ENCODE measurements at places on chromosomes 2 and 18.
A peak's percentile ranks its signal among the peaks of the same experiment; 100 is the strongest.

DNA sequence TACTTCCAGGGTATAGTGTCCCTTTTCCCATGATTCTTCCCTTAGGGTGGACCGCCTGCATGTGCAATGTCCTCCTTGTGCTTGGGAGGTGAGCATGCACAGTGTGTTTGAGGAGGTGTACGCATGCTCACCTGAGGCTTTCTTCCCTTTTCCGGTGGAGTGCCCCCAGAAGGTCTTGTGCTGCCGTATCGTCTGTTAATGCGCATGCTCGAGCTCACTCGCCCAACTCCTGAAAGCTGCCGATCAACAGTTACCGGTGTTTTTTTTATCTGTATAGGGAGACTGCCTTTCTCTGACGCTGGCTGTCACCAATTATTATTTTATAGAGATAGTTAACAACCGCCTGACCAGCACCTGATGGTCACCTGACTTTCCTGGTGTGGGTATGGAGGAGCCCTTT, 458.8 kb upstream of the MEX3C start:
- no peak for DNase-seq

GRCh38 chr2:8633735-8634313, 48.0 kb upstream of the ID2 start:
- DNase-seq: no peak

- DNase-seq: no peak
Measured at GRCh38 chr2:127426501-127427354, 8.5 kb downstream of the PROC start.

GRCh38 chr2:164812378-164812777, 29.2 kb downstream of the COBLL1 start:
- no peak for DNase-seq

- no peak for DNase-seq
Measured at GRCh38 chr2:240355962-240356361, 79.5 kb upstream of the GPC1 start.

- no peak for DNase-seq
Measured at GRCh38 chr2:99470957-99471356, 18.9 kb downstream of the REV1 start.

GRCh38 chr18:79750980-79751571, 46.7 kb upstream of the KCNG2 start:
- DNase-seq: no peak

GRCh38 chr2:42072349-42073118, 24.7 kb downstream of the PKDCC start:
- no peak for DNase-seq

- no peak for DNase-seq
Measured at GRCh38 chr2:159882130-159882745, 84.2 kb upstream of the CD302 start.

- peak; percentile 32 for DNase-seq
Measured at GRCh38 chr2:71798266-71799012, 345.1 kb downstream of the DYSF start.

- no peak for DNase-seq
Measured at GRCh38 chr2:170339322-170339721, 161.4 kb downstream of the MYO3B start.

DNA sequence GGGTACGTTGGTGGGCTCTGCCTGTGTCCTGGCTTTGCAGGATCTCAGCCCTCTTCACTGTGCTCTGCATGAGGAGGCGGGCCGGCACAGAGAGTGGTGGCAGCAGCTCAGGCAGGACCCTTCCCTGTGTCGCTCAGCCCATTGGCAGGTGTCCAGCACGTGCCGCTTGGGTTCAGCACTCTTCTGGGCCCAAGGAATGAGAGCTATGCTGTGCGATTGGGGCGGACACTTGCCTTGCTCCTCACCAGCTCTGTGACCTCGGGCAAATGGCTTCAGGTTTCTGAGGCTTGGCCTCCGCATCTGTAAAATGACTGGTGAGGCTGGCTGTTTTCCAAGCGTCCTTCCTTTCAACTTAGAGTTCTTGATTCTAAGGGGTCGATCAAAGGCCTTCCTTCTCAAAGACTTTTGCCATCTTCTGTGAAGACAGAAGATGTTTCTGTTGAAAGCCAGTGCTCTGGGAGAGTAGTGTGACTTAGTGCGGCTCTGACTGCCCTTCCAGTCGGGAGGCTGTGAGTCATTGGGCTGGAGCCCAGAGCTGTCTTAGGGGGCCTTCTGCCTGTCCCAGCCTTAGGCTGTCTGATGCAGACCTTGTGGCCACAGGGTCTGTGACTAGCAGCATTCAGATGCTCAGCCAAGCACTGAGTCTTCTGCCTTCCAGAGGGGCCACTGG, 35.6 kb downstream of the GLI2 start:
- no peak for DNase-seq

DNA sequence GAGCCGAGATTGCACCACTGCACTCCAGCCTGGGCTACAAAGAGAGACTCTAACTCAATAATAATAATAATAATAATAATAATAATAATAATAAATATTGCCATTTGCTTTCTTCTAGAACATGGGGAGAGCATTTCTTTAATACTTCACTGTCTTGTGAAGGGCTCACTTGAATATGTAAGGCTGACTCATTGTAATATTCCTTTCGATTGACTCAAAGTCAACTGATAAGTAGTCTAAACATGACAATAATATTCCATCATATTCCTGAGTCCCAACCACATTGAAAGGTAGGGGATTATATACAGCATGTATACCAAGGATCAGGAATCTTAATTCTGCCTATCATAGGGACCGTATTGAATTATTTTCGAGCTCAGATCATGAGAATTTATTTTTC, 949.2 kb downstream of the DSC3 start:
- DNase-seq: no peak

- no peak for DNase-seq
Measured at GRCh38 chr2:173831312-173832229, 133.6 kb downstream of the SP3 start.

DNA sequence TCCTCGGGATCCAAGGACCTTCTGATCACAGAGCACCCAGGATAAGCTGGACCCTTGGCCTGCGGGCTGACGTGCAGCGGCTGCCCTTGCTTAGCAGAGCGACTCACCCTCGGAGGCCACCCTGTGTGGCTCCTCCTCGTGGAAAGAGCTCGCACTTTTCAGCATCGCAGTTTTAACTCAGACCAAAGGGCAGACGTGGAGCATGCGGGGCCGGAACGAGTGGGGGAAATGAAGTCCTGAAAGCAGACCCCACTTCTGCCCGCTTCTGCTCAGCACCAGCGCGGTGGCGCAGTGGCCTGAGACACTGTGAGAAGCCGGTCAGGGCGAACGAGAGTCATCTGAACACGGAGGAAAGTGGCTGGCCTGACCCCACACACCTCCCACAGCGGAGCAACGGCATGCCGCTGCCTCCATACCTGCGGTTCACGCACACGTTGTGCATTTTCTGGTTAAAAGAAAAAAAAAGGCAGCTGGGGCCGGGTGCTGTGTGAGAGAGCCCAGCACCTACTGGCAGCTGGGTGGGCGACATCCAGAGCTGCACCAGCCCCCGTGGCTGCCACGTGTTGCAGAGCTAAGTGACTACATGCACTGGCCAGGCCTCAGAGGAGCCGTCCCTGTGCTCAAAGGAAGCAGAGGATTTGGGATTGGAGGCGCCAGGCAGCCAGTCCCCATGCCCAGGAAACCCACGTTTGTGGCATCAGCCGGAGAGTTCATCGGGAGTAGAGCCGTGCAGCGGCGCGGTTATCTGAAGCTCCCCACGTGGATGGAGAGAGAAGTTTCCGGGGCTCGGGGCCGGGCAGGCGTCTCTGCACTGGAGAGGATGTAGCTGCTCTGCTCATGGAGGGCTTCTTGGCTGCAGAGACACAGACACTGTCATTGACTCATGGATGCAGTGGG, 89.7 kb downstream of the USP40 start:
- no peak for DNase-seq

DNA sequence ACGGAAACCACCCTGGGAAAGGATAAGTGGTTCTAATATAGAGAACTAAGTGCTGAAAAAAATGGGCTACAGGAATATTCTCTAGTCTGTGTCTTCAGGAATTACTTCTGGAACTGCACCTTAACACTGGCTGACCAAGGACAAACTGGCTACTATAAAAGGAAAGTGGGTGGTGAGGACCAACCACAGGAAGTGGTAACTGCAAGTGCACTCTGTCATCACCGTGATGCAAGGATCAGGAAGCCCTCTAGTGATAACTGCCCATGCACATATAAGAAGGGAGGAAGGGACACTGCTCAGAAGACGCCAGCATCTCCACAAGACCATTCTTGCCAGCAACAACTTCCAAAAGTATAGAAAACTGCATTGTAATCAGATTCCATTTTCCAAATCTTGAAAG, 424.4 kb upstream of the RGPD4 start:
- DNase-seq: peak; percentile 2

DNA sequence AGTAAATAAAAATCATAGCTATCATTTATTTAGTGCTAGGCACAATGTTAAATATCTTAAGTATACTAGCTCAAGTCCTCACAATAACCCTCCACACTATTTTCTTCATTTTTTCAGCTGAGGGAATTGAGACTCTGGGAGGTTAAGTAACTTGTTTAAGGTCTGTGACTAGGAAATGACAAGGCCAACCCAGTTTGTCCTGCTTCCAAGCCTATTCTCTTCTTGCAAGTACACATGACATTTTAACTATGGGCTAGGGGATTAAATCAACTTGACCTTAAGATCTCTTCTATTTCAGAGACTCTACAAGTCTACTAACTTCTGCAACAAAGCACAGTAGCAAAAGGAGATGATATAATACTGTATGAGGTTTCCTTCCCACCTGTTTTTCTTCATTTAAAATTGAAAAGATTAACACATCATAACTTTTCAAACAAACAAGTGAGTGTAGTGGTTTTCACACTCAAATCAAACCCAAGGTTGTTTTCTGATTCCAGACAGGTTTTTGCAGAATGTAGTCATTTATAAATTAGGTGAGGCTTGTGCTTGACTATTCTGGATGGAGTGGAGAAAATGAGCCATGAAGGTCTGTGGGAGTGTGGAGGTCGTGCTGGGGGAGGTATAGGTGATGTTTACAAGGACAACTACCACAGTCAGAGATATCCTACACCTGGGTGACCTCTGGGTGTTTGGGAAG, 57.0 kb downstream of the CD28 start:
- no peak for DNase-seq

GRCh38 chr2:239546541-239546940, 145.7 kb upstream of the HDAC4 start:
- no peak for DNase-seq

- no peak for DNase-seq
Measured at GRCh38 chr2:150426724-150427123, 60.7 kb downstream of the RND3 start.

GRCh38 chr2:197251576-197251975, 59.0 kb downstream of the ANKRD44 start:
- no peak for DNase-seq

Measured in NAMALWA (cell line).